T-helper 17 cell (primary cell): ENCODE measurements at places on chromosomes 1 and 21. TPM values are rescaled to one million over a fixed set of nuclear protein-coding genes. Genes with fewer than 3 reads are reported as not detected.

The RGS4 gene
- not detected for total RNA-seq

The ZNF648 gene
- total RNA-seq: not detected

DNA sequence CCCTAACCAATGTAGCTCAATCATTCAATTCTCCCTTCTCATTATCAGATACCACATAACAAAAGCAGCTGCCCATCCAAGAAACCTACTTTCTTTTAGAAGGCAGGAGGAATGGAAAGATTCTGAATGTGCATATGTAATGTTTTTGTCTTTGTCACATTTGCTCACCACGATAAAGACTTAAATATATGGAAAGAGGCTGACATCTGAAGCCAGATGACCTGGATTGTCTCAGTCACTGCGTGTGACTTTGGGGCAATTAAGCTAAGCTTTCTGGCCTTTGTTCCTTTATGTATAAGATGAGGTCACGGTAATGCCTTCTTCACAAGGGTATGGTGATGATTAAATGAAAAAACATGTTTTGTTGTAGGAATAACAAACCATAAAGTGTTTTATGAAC is 42.6 kb downstream of the LRRC52 start:
- no peak overlapping the region for H3K4me3 ChIP-seq
- H3K4me1 ChIP-seq: peaks cover 5% of the 10 kb centered on the region
- peaks cover 70% of the 10 kb centered on the region for H3K27me3 ChIP-seq

DNA sequence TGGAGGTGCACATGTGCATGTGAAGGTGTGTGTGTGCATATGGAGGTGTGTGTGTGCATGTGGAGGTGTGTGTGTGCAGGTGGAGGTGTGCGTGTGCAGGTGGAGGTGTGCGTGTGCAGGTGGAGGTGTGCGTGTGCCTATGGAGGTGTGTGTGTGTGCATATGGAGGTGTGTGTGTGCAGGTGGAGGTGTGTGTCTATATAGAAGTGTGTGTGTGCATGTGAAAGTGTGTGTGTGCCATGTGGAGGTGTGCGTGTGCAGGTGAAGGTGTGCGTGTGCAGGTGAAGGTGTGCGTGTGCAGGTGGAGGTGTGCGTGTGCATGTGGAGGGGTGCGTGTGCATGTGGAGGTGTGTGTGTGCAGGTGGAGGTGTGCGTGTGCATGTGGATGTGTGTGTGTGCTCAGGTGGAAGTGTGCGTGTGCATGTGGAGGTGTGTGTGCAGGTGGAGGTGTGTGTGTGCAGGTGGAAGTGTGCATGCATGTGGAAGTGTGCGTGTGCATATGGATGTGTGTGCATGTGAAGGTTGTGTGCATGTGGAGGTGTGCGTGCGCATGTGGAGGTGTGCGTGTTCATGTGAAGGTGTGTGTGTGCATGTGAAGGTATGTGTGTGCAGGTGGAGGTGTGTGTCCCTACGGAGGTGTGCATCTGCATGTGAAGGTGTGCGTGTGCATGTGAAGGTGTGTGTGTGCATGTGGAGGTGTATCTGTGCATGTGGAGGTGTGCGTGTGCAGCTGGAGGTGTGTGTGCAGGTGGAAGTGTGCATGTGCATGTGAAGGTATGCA is 13.5 kb downstream of the C1orf74 start:
- DNase-seq: no peak
- no peak overlapping the region for H3K27ac ChIP-seq
- peaks cover 39% of the 10 kb centered on the region for H3K4me1 ChIP-seq
- H3K36me3 ChIP-seq: peaks cover 30% of the 10 kb centered on the region

DNA sequence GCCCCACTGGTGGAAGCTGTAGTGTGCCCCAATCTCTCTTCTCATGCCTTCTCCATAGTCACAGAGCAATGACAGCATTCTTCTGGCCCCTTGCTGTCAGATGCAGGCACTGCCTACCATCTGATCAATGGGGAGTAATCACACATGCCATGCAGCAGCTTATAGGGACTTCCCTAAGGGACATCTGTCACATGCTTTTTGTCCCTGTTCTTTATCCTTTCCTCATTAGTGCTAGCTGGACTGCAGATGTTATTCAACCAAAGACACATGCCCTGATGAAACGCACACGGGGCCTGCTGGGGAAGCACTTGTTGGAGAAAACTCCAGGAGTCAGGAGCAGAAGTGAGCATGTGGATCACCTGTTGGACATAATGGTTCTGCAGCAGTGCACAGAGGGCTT is 108.7 kb downstream of the KCNJ15 start:
- no peak overlapping the region for H3K4me3 ChIP-seq
- no peaks in the 10 kb centered on the region for H3K4me1 ChIP-seq
- no peak for DNase-seq
- no peaks in the 10 kb centered on the region for H3K36me3 ChIP-seq
- no peak overlapping the region for H3K27ac ChIP-seq
- H3K27me3 ChIP-seq: peaks cover 13% of the 10 kb centered on the region

GRCh38 chr1:107952989-107953388 is 12.0 kb downstream of the VAV3 start:
- no peak overlapping the region for H3K27ac ChIP-seq
- no peaks in the 10 kb centered on the region for H3K27me3 ChIP-seq
- H3K36me3 ChIP-seq: peaks cover 2% of the 10 kb centered on the region
- no peak for DNase-seq

DNA sequence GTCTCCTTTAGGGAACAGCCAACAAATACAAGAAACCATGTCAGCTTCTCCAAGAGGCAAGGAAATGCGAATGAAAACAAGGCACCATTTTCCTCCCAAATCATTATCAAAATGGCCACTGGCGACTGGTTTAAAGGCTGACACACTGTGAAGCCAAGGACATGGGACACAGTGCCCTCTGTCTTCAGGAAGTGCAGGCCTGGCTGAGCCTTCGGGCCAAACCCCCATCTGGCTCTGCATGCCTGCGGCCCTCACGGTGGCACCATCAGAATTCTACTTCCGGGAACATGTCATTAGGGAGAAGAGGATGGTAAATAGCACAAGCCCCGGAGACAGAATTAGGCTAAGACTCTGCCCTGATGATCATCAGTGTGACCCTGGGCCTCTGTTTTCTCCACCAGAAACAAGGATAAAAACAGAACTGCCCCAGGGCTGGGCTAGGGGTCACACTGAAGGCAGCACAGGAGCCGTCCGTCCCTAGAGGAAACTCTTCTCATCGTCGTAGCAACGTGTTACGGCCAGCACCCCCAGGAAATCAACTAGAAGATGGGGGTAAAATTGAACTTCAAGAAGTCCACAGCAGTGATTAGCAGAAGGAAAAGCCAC is 103.5 kb downstream of the NPHP4 start:
- H3K36me3 ChIP-seq: peaks cover 2% of the 10 kb centered on the region
- H3K4me1 ChIP-seq: peaks cover 2% of the 10 kb centered on the region
- H3K4me3 ChIP-seq: no peak overlapping the region
- H3K27ac ChIP-seq: no peak overlapping the region
- no peak for DNase-seq

DNA sequence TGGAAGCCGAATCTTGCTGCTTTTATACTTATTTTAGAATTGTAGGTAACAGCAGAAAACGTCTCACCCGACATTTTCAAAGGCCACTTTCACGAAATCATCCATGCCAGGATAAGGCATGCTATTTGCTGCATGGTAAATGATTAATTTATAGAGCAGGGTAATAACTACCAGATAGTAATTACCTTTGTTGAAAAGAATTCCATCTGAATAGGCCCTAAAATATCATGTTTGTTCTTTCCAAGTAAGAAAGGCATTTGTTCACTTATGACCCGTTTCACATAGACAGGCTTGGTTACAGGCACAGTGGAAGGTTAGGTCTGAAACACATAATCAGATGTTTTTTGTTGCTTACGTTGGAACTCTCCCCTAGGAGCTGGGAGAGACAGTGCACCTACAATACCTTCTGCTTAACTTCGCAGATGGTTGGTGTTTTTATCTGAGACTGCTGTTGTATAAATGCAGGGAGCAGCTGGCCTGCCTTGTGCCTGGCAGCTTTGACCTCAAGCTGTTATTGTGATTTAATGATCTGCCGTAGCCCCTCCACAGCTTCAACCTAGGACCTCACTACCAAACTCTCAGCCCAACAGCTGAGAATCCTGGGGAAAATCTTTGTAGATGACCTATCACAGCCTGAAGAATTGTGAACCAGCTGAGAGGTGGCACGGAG is 1.6 kb downstream of the SLC44A3 start:
- no peak overlapping the region for H3K4me3 ChIP-seq
- peaks cover 4% of the 10 kb centered on the region for H3K4me1 ChIP-seq
- DNase-seq: no peak
- H3K27me3 ChIP-seq: peaks cover 62% of the 10 kb centered on the region

DNA sequence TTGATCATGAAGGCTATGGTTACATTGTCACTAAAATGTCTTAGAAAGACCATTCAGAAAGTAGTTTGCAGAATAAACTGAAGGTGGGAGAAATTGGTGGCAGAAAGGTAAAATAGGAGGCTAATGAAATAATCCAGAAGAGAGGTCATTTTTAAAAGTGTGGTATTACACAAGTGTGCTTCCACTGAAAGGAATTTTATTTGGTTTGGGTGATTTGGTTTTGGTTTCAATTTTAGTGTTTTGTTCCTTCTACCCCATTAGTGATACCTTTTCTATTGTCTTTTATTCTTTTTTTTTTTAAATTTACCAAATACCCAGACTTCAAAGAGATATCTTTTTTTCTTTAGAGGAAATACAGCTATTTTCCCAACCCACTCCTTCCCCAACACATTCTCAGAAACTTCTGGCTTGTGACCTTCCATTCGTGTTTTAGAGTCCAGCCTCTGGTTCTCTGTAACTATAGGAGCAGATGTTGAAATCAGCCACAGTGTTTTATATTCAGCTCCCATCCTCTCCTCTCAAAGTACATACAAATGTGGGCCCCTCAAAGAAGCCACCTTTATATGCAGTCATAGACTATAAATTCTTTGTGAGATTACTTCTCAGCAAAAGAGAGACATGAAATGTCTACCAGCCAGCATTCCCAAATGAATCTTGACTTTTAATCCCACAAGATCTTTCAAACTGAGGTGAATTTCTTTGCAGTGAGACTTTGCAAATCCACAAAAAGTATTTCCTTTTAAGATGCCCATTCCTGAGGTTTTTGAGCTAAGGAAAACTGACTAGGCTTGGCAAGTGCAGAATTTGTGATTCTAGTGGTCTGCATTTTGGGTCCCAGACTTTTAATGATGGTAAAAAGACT is 42.0 kb upstream of the PALMD start:
- no peaks in the 10 kb centered on the region for H3K27me3 ChIP-seq
- H3K27ac ChIP-seq: no peak overlapping the region
- no peaks in the 10 kb centered on the region for H3K36me3 ChIP-seq
- no peak for DNase-seq
- no peak overlapping the region for H3K4me3 ChIP-seq
